ENCODE measurements at places on chromosomes 11 and 22.

GRCh38 chr11:110580571-110580970 lies 131.7 kb downstream of the ARHGAP20 start:
- H3K4me1 ChIP-seq = peaks cover 21% of the 10 kb centered on the region
- DNase-seq = no peak
- no peak overlapping the region for H3K27ac ChIP-seq
- H3K36me3 ChIP-seq = no peaks in the 10 kb centered on the region

GRCh38 chr11:69516526-69516925 lies 35.1 kb downstream of the LINC01488 start:
- no peak overlapping the region for H3K27ac ChIP-seq
- DNase-seq = no peak
- H3K4me3 ChIP-seq = no peak overlapping the region
- no peaks in the 10 kb centered on the region for H3K27me3 ChIP-seq

- no peaks in the 10 kb centered on the region for H3K36me3 ChIP-seq
- no peak for DNase-seq
- no peaks in the 10 kb centered on the region for H3K27me3 ChIP-seq
Observed at GRCh38 chr22:25112538-25113253, 87.0 kb upstream of the CRYBB3 start.

GRCh38 chr11:110777775-110778174 lies 65.5 kb upstream of the ARHGAP20 start:
- H3K4me1 ChIP-seq = no peaks in the 10 kb centered on the region
- H3K27me3 ChIP-seq = no peaks in the 10 kb centered on the region
- H3K36me3 ChIP-seq = no peaks in the 10 kb centered on the region
- DNase-seq = no peak
- H3K4me3 ChIP-seq = no peak overlapping the region
- no peak overlapping the region for H3K27ac ChIP-seq

DNA sequence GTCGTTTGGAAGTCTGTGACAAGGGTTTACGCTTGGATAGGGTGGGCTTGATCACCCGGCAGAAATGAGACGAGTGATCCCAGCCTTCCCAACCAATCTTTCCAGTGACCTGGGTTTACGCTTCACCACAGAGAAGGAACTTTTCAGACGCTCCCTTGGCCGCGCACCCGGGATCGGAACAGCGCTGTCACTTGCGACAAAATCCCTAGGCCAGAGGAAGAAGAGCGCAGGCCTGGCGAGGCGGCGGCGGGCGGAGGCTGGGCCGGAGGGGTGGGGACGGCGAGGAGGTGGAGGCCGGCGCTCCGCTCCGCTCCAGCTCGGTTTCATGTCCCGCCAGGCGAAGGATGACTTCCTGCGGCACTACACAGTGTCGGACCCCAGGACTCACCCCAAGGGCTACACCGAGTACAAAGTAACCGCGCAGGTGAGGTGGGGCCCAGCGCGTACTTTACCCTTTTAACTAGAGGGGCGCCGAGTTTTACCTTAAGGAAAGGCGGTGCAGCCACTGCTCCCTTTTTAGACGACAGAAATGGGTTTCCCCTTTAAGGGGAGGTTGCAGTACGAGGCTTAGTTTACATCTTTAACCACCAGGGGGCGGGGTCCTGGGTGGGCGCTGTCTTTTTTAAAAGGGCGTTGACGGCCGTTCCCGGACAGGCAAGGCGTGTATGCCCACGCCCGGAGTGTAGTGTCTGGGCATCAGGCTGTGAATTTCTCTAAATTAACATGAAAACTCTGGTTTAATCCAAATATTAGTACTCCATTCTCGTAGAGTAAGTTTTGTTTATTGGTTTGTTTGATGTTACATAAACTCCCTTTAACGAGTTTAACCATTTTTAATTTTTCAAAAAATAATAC lies at the start of gene SNX15:
SNX15 (plus strand) TSS at position 227 of the 855 bp plus-strand sequence; CDS start at position 326, 99 bp downstream.
- H3K4me3 ChIP-seq = peak within 1 kb of the TSS; percentile 66
- DNase-seq = peak; percentile 96
- H3K27ac ChIP-seq = peak within 1 kb of the TSS; percentile 49
- H3K4me1 ChIP-seq = no peaks in the 10 kb centered on the region
- no peaks in the 10 kb centered on the region for H3K27me3 ChIP-seq
- no peaks in the 10 kb centered on the region for H3K36me3 ChIP-seq

DNA sequence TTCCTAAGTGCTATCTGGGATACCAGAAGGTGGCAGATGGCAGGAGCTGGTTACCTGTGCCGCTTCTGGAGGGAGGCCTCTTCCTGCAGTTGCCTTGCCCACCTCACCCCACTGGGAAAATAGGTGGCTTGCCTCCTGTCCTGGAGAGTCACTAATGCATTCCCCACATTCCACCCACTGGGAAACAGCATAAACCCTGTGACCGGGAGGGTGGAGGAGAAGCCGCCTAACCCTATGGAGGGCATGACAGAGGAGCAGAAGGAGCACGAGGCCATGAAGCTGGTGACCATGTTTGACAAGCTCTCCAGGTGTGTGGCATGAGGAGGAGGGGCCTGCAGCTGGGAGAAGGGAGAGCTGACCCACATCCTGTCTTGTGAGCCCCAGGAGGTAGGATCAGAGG lies 5.6 kb downstream of the RIC8A start:
- H3K4me1 ChIP-seq = peaks cover 33% of the 10 kb centered on the region
- DNase-seq = no peak
- no peak overlapping the region for H3K4me3 ChIP-seq
- peaks cover 11% of the 10 kb centered on the region for H3K36me3 ChIP-seq
- H3K27ac ChIP-seq = no peak overlapping the region

GRCh38 chr11:130635937-130636630 lies 187.6 kb downstream of the ADAMTS15 start:
- peaks cover 7% of the 10 kb centered on the region for H3K4me1 ChIP-seq
- H3K36me3 ChIP-seq = no peaks in the 10 kb centered on the region
- H3K27me3 ChIP-seq = no peaks in the 10 kb centered on the region
- no peak overlapping the region for H3K27ac ChIP-seq
- no peak for DNase-seq
- no peak overlapping the region for H3K4me3 ChIP-seq

Data from Caco-2 (cell line).